ENCODE measurements at places on chromosomes 16 and 17. TPM values are rescaled to one million over a fixed set of nuclear protein-coding genes. Genes with fewer than 3 reads are reported as not detected.

Gene ARSG
- total RNA-seq = 9.3 TPM

Gene PIK3R5
- 9.8 TPM for total RNA-seq

Gene SMCR8
- 16.4 TPM for total RNA-seq

Gene CCL18
- total RNA-seq = 116 TPM

Gene CD300E
- 0.32 TPM for total RNA-seq

- no peaks in the 10 kb centered on the region for H3K36me3 ChIP-seq
- peak overlapping the region; percentile 68 for H3K27ac ChIP-seq
- no peak overlapping the region for H3K4me3 ChIP-seq
- DNase-seq = no peak
Measured at GRCh38 chr16:28542646-28543045, 3.9 kb upstream of the NUPR1 start.

DNA sequence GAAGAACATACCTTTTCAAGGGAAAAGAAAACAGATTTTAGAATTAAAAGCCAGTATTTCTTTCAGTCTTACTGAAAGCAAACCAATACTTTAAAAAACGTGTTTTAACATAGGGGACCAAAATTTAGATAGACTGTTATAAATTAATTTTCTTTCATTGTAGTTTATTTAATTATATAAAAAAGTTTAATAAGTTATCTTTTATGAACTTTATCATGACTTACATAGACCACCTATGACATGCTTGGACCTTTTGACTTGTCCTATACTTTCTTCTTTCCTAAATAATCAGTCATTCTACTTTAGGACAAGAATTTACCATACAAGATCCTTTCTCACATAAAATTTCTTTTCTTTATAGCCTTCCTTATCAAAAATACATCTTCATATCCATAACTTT, 102.0 kb upstream of the HAS3 start:
- no peaks in the 10 kb centered on the region for H3K36me3 ChIP-seq
- H3K27ac ChIP-seq = no peak overlapping the region
- DNase-seq = no peak
- H3K4me3 ChIP-seq = no peak overlapping the region
- no peaks in the 10 kb centered on the region for H3K4me1 ChIP-seq

GRCh38 chr16:85611444-85612190, 1.5 kb upstream of the GSE1 start:
- H3K27ac ChIP-seq = peak overlapping the region; percentile 98
- peak; percentile 78 for DNase-seq
- peak overlapping the region; percentile 79 for H3K4me3 ChIP-seq
- no peaks in the 10 kb centered on the region for H3K27me3 ChIP-seq
- H3K4me1 ChIP-seq = peaks cover 25% of the 10 kb centered on the region
- no peaks in the 10 kb centered on the region for H3K36me3 ChIP-seq

GRCh38 chr17:37413875-37414519, 7.3 kb downstream of the TADA2A start:
- H3K4me1 ChIP-seq = no peaks in the 10 kb centered on the region
- H3K27ac ChIP-seq = no peak overlapping the region
- no peaks in the 10 kb centered on the region for H3K36me3 ChIP-seq
- no peak overlapping the region for H3K4me3 ChIP-seq
